D721Med (cell line): ENCODE measurements at places on chromosomes 7 and 10.

- DNase-seq: no peak
Measured at GRCh38 chr10:47349941-47350371, 1.8 kb downstream of the RBP3 start.

GRCh38 chr7:28481091-28481926 lies 69.0 kb downstream of the CREB5 start:
- no peak for DNase-seq

- no peak for DNase-seq
Measured at GRCh38 chr7:36217211-36217960, 64.3 kb downstream of the EEPD1 start.

DNA sequence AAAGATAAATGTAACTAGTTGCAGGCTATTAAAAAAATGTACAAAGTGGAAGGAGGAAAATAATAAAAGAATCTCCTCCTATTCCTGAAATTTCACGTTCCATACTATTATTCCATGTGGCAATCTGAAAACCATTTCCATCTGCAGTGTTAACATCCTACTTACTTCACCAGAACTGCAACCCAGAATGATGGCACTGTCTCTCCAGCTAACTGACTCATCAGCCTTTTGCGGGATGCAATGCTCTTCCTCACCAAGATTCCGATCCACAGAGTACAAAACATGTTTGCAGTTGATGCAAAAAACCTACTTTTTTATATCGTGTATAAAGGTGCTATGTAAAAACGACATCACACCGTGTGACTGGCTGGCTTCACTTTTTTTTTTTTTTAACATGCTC lies 50.8 kb downstream of the ESYT2 start:
- DNase-seq: no peak

- DNase-seq: no peak
Measured at GRCh38 chr10:130497056-130498010, 361.1 kb downstream of the GLRX3 start.

DNA sequence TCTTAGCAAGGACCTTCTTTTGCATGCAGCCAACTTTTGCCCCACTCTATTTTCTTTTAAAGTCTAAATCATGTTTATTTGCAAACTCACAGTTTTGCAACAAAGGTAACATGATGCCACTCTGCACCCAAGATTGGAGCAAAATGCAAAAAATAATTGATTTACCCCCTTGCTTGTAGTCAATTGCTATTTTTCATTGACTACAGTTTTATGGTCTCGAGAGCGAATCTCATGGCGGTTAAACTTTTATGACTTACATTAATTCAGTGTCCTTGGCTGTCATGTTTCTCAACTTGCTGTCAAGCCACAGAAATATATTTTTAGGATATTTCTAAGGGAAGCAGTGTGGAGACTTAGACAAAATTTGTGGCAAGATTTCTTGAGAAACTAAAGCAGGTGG lies 110.0 kb upstream of the JCAD start:
- no peak for DNase-seq

GRCh38 chr10:27771231-27771630 lies 25.6 kb upstream of the MKX start:
- no peak for DNase-seq

DNA sequence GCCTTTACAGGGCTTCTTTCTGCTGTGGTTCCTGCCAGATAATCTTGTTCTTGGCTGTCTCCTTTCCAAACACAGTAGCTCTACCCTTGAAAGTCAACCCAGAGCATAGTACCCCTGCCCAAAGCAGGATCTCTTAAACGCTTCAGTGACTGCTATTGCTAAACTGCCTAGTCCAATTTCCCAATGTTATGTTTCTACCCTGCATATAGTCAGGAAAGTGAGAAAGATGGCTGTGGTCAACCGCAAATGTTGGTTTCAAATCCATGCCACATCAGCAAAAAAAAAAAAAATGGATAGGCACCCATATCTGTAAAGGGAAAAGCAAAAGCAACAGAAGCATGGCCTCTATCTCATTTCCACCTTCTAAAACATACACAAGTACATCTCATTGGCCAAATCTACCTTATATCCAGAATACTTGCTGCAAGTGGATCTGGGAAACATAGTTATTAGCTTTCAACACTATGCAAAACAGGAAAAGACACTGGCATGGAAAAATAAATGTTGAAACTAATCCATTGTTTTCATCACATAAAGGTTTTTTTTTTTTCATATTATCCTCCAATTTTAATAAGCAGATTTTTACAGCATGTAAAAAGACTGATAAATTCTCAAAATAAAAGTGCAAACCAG lies 59.8 kb downstream of the DNAJC1 start:
- DNase-seq: no peak

DNA sequence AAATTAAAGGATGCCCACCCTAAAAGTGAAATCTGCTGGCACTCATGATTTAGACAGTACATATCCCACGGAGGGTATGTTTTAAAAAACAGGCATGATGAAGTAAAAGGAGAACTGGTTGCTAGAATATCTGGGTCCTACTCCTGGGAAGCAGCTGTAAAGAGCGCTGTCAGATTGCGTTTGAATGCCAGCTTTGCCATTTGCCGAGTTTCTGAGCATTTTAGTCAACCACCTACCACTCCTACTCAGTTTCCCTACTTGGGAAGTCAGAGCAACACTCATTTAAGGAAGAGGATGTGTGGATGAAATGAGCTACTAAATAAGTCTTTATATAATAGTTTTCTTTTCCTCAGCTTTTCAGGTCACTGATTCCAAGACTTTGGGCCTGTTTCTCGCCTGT lies 1.1 kb upstream of the UMAD1 start:
- DNase-seq: no peak

GRCh38 chr7:82566752-82567151 lies 123.2 kb upstream of the CACNA2D1 start:
- DNase-seq: no peak

GRCh38 chr10:130218181-130218641 lies 82.0 kb downstream of the GLRX3 start:
- DNase-seq: no peak

DNA sequence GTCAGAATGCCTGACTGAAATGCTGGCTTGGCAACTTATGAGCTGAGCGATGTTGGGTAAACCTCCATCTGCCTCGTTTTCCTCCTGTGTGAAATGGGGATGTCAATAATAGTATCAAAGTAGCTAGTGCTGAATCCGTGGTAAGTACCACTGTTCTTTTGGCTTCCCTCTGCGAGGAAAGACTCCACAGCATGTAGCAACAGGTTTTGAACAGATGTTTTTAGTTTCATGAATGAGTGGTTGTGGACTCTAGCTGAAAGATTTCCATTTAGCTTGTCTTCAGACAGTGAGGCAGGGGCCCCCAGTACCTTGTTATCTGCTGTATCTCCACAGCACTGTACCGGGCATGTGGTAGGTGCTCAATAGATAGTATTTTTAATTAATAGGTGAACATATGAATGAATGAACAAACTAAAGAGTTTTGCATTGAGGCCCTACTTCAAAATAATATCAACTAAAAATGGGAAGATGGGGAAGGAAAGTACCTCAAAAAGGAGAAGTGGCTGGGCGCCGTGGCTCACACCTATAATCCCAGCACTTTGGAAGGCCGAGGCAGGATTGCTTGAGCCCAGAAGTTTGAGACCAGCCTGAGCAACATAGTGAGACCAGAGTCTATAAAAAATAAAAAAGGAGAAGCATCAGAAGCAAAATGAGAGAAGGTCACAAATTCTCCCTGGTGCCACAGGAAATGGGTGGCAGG lies 5.6 kb upstream of the DLG5 start:
- no peak for DNase-seq

DNA sequence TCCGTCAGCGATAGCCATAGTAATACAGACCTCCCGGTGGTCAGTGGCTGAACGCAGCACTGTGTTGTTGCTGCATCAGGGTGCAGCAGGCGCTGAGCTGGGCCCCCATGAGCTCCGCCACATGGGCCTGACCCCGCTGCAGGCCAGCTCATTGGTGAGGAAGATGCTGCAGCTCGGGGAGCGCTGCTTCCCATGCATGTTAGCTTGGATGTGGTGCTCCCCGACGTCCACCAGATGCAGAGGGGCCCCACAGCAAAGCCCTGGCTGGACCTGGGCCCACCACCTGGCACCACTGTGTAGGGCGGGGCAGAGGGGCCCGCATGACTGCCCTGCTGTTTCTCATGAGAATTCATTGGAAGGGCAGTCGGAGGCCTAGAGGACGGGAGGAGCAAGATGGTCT lies 50.8 kb downstream of the WDR37 start:
- DNase-seq: no peak

DNA sequence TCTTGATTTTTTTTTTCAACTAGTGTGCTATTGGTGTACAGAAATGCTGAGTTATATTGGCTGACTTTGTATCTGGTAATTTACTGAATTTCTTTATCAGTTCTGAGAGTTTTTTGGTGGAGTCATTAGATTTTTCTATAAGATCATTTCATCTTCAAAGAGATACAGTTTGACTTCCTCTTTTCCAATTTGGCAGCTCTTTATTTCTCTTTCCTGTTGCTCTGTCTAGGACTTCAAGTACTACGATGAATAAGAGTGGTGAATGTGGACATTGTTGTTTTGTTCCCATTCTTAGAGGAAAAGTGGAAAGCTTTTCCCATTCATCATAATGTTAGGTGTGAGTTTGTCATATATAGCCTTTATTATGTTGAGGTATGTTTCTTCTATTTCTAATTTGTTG lies 50.2 kb downstream of the LOXL4 start:
- no peak for DNase-seq

- no peak for DNase-seq
Measured at GRCh38 chr7:129958643-129959470, 6.1 kb upstream of the UBE2H start.

DNA sequence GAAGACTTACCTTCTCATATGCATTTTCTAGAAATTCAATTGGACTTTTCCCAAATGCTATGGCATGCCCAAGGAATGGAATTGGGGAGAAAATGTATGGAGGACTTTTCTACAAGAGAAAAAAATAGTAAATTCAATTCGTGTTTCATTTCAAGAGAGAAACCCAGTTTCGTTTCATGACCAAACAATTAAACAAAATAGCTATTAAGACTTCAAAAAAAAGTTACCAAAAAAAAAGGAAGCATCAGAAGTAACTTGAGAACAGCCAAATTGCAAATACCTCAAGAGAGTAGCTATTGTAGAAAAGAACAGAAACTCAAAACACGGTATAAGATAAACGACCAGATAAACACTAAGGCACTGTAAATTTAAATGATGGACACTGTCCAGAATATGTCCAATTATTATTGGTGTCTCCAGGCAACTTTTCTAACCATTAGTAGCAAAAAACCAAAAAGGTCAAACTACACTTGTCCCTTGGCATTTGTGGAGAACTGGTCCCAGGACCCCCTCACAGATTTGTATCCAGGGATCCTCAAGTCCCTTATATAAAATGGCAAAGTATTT lies 2.4 kb downstream of the CYP51A1 start:
- DNase-seq: no peak

DNA sequence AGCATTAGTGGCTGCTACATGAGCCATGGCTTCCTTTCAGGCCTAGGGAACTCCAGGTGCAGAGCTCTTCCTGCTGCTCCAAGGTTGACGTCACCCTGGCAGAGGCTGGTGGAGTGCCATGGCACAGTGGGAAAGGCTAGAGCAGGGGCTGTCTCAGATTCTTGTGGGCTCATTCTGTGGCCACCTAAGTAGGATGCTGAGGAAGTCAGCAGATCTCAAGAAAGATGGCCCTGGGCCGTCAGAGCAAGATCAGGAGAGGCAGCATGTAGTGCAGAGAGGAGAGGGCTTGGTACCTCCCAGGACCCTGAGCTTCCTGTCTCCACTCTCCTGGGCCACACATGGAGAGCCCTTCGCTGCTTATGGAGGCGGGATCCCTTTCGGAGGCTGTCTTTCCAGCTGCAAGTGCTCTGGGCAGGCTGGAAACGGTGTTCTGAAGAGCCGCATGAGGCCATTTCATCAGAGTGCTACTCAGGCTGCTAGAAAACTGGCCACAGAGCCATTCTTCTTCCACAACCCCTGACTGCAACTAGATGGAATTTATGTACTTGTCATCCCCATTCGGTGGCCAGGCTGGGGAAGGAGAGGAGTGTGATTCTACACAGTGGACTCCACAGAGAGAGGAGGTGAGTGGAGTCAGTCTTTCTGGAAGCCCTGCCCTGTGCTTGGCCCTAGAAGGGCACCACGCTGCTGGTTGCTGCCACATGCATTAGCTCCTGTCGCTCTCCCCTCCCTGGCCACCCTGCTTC lies 304.2 kb downstream of the RPS24 start:
- no peak for DNase-seq

GRCh38 chr10:102300278-102300843 lies 55.0 kb downstream of the GBF1 start:
- no peak for DNase-seq

- DNase-seq: no peak
Measured at GRCh38 chr10:33536508-33536907, 202.0 kb upstream of the NRP1 start.

GRCh38 chr10:2137549-2138174 lies 400.3 kb upstream of the ADARB2 start:
- no peak for DNase-seq

GRCh38 chr10:112756235-112756527 lies 193.9 kb upstream of the TCF7L2 start:
- DNase-seq: no peak

DNA sequence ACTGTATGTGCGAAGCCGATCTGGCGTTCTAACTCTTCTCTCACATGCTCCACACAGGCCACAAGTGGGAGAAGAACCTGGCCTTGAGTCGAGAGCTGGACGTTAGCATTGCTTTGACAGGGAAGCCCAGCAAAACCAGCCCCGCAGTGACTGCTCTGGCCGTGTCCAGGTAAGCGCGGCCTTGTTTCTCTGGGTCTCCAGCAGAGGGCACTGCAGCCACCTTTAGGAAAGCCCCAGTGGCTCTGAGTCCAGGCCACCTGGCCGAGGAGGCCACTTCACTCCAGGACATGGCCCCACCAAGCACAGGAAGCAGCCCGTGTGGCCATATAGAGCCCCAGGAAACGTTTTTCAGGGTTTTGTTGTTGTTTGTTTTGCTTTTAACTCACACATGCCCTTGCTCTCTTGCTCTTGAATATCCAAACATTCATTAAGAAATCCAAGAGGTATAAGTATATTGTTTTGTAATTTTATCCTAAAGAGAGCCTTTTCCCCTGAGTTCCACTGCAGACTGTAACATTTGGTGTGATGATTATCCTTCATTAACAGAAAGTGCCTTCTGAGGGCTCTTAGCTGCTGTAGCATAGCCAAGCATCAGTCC lies 41.8 kb upstream of the LRRC18 start:
- no peak for DNase-seq

GRCh38 chr7:27804139-27804538 lies 64.2 kb downstream of the TAX1BP1 start:
- no peak for DNase-seq
